A549 treated with Hydrocortisone at 1 μM for 4 hours (cell line): ENCODE measurements at places on chromosomes 12 and 14. TPM values are rescaled to one million over a fixed set of nuclear protein-coding genes. Genes with fewer than 3 reads are reported as not detected.

The RFLNA gene
- total RNA-seq = 0.10 to 0.27 TPM (median 0.18 TPM) in 4 of 5 replicates, not detected in the other

The PRICKLE1 gene
- total RNA-seq = 0.64 to 1.1 TPM (median 0.81 TPM) in 5 replicates

The ACTR6 gene
- total RNA-seq = 16.0 to 34.2 TPM (median 21.5 TPM) in 5 replicates

The PMEL gene
- 0.47 to 1.4 TPM (median 1.0 TPM) in 5 replicates for total RNA-seq

The TOMM20L gene
- 0.20 TPM in 1 of 5 replicates, not detected in the others for total RNA-seq

The CLEC1B gene
- not detected in 5 replicates for total RNA-seq

The TPH2 gene
- total RNA-seq = 0.10 TPM in 1 of 5 replicates, not detected in the others

The STAT2 gene
- total RNA-seq = 10.4 to 14.3 TPM (median 12.1 TPM) in 5 replicates

The C12orf50 gene
- 0.07 to 0.10 TPM in 2 of 5 replicates, not detected in the others for total RNA-seq

The OGFOD2 gene
- total RNA-seq = 13.8 to 17.2 TPM (median 16.2 TPM) in 5 replicates

The NOXRED1 gene
- total RNA-seq = 0.05 to 0.08 TPM (median 0.07 TPM) in 5 replicates

The SERPINA9 gene
- total RNA-seq = not detected in 5 replicates

The OTUB2 gene
- total RNA-seq = 2.7 to 3.9 TPM (median 3.0 TPM) in 5 replicates

The CSRP2 gene
- total RNA-seq = 19.5 to 21.3 TPM (median 20.3 TPM) in 5 replicates

The ERP27 gene
- total RNA-seq = not detected in 5 replicates

The FANCM gene
- total RNA-seq = 4.8 to 7.2 TPM (median 5.3 TPM) in 5 replicates

The MMP17 gene
- 9.4 to 11.0 TPM (median 10.3 TPM) in 5 replicates for total RNA-seq

The ZNF385A gene
- 14.3 to 21.7 TPM (median 20.3 TPM) in 5 replicates for total RNA-seq

The ESPL1 gene
- total RNA-seq = 17.1 to 22.0 TPM (median 18.8 TPM) in 5 replicates

The KRT85 gene
- total RNA-seq = 0.05 TPM in 1 of 5 replicates, not detected in the others

The KRT78 gene
- 0.07 to 0.45 TPM (median 0.25 TPM) in 4 of 5 replicates, not detected in the other for total RNA-seq

The GLRX5 gene
- total RNA-seq = 49.4 to 75.3 TPM (median 69.8 TPM) in 5 replicates

The PROX2 gene
- total RNA-seq = not detected in 5 replicates

The RTN1 gene
- total RNA-seq = 0.07 to 0.12 TPM (median 0.12 TPM) in 3 of 5 replicates, not detected in the others

The TCL1A gene
- total RNA-seq = not detected in 5 replicates

The PTHLH gene
- 12.1 to 13.9 TPM (median 13.2 TPM) in 5 replicates for total RNA-seq

The AKAP3 gene
- total RNA-seq = 0.07 to 0.28 TPM (median 0.13 TPM) in 5 replicates

The ZNF839 gene
- total RNA-seq = 6.0 to 7.0 TPM (median 6.3 TPM) in 5 replicates

The ANKRD33 gene
- total RNA-seq = 0.03 to 0.15 TPM in 2 of 5 replicates, not detected in the others

The HOXC12 gene
- total RNA-seq = 0.02 to 0.05 TPM in 2 of 5 replicates, not detected in the others

The MYF6 gene
- total RNA-seq = not detected in 5 replicates

The KRT83 gene
- total RNA-seq = 2.1 to 7.9 TPM (median 6.3 TPM) in 5 replicates

The OTX2 gene
- total RNA-seq = not detected in 5 replicates

The PRH2 gene
- 0.29 to 0.47 TPM in 2 of 5 replicates, not detected in the others for total RNA-seq

The DPPA3 gene
- not detected in 5 replicates for total RNA-seq

The ANKS1B gene
- total RNA-seq = 0.61 to 1.0 TPM (median 0.80 TPM) in 5 replicates

The NKX2-1 gene
- total RNA-seq = 0.05 to 0.10 TPM in 2 of 5 replicates, not detected in the others

The KRT72 gene
- 0.07 TPM in 1 of 5 replicates, not detected in the others for total RNA-seq

The KCNH3 gene
- 1.7 to 3.3 TPM (median 2.1 TPM) in 5 replicates for total RNA-seq

The KCNC2 gene
- total RNA-seq = not detected in 5 replicates

The HOXC11 gene
- total RNA-seq = 0.73 to 0.98 TPM (median 0.91 TPM) in 5 replicates

The AICDA gene
- 0.13 to 0.28 TPM (median 0.24 TPM) in 5 replicates for total RNA-seq

The EIF2S3B gene
- total RNA-seq = 0.43 to 0.97 TPM (median 0.52 TPM) in 5 replicates

The SERPINA12 gene
- total RNA-seq = 0.06 TPM in 1 of 5 replicates, not detected in the others

The FZD10 gene
- not detected in 5 replicates for total RNA-seq

The COX8C gene
- not detected in 5 replicates for total RNA-seq

The ALX1 gene
- total RNA-seq = 4.0 to 5.0 TPM (median 4.4 TPM) in 5 replicates

The RTL1 gene
- 0.14 to 0.29 TPM (median 0.28 TPM) in 5 replicates for total RNA-seq

The CD69 gene
- total RNA-seq = not detected in 5 replicates

The OR6C2 gene
- not detected in 5 replicates for total RNA-seq

The PLD4 gene
- 0.05 to 0.13 TPM (median 0.05 TPM) in 4 of 5 replicates, not detected in the other for total RNA-seq

The IL22 gene
- not detected in 5 replicates for total RNA-seq

The CDCA4 gene
- 44.5 to 51.7 TPM (median 46.7 TPM) in 5 replicates for total RNA-seq
